ENCODE measurements at places on chromosomes 13 and 19. TPM values are rescaled to one million over a fixed set of nuclear protein-coding genes. Genes with fewer than 3 reads are reported as not detected.

GRCh38 chr13:23789576-23790346 is 99.4 kb downstream of the MIPEP start:
- H3K4me3 ChIP-seq: no peak overlapping the region
- H3K4me1 ChIP-seq: no peaks in the 10 kb centered on the region

- H3K4me1 ChIP-seq: no peaks in the 10 kb centered on the region
- no peak overlapping the region for H3K4me3 ChIP-seq
- no peak for DNase-seq
- H3K36me3 ChIP-seq: no peaks in the 10 kb centered on the region
Measured at GRCh38 chr19:47389150-47389556, 30.2 kb downstream of the MEIS3 start.

DNA sequence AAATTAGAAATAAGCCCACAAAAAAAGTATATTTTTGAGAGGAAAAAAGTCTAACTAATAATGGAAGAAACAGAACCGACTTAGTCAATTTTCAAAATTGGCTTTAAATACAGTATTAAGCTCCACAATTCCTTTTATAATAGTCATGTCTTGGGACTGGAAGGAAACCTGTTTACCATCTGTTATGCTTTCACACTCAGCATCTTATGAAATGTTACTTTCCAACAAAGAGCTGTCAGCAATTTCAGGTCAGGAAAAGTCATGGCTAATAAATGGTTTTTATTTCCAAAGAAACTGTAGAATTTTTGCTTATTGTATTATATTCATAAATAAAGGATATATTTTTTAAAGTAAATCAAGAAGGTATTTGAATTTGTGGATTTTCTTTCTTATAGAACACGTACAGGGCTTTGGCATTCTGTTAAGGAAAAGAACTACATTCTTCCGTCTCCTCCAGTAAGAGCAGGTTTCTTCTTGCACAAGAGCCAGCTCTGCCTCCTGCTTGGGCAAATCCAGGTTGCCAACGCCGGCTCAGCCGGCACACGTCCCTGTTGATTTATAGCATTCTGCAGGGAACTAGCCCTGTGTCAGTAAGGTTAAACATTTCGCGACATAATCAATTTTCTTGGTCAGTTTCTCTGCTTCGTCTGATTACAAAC is 52.9 kb upstream of the GPR12 start:
- H3K4me3 ChIP-seq: no peak overlapping the region
- no peaks in the 10 kb centered on the region for H3K27me3 ChIP-seq
- H3K36me3 ChIP-seq: no peaks in the 10 kb centered on the region
- no peaks in the 10 kb centered on the region for H3K4me1 ChIP-seq

DNA sequence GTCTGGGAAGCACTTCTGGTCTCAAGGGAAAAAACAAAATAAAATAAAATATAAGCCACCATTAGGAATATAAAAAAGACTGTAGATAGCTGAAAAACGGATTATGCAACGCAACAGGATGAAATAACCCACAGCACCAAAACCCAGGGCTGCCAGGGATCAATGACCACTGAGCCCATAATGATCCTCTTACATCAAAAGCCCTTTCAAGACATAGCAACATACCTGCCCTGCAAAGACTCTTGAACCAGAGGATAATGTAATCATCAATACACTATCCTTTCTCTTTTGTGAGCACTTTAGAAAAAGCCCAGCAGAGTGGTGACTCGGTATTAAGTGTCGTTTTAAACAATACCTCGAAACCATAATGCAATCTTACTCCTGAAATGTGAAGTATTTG is 235.0 kb upstream of the SOX21 start:
- no peak overlapping the region for H3K4me3 ChIP-seq
- no peak for DNase-seq
- H3K4me1 ChIP-seq: no peaks in the 10 kb centered on the region
- H3K27ac ChIP-seq: no peak overlapping the region
- no peaks in the 10 kb centered on the region for H3K36me3 ChIP-seq

- H3K27me3 ChIP-seq: no peaks in the 10 kb centered on the region
- H3K4me3 ChIP-seq: peak overlapping the region; percentile 87
- DNase-seq: no peak
Measured at GRCh38 chr13:39039041-39039440, 785 bp downstream of the NHLRC3 start.

DNA sequence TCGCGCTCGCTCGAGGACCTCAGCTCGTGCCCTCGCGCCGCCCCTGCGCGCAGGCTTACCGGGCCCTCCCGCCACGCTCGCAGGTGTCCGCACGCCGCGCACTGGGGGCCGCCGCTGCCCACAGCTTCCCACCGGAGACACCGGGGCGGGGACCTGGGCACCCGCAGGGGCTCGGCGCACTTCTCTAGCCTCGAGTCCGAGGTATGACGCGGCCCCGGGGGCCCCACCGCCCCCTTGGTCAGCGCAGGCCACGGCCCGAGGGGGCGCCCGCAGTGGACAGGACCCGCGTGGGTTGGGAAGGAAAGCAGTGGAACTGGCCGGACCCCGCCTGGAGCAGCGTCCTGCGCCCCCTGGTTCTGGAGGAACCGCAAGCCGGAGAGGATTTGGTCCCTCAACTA is 2.1 kb upstream of the GRWD1 start:
- H3K27ac ChIP-seq: no peak overlapping the region
- H3K36me3 ChIP-seq: peaks cover 47% of the 10 kb centered on the region
- no peak overlapping the region for H3K4me3 ChIP-seq
- DNase-seq: no peak
- no peaks in the 10 kb centered on the region for H3K27me3 ChIP-seq
- H3K4me1 ChIP-seq: peaks cover 12% of the 10 kb centered on the region

- no peaks in the 10 kb centered on the region for H3K36me3 ChIP-seq
- no peak for DNase-seq
- H3K4me1 ChIP-seq: no peaks in the 10 kb centered on the region
- no peaks in the 10 kb centered on the region for H3K27me3 ChIP-seq
- no peak overlapping the region for H3K4me3 ChIP-seq
Measured at GRCh38 chr13:94317063-94317491, 162.4 kb downstream of the DCT start.

GRCh38 chr13:37090912-37091311 is 14.6 kb downstream of the CSNK1A1L start:
- H3K27me3 ChIP-seq: no peaks in the 10 kb centered on the region
- H3K36me3 ChIP-seq: no peaks in the 10 kb centered on the region
- H3K27ac ChIP-seq: no peak overlapping the region
- no peak for DNase-seq
- H3K4me3 ChIP-seq: no peak overlapping the region

- H3K4me1 ChIP-seq: no peaks in the 10 kb centered on the region
- peaks cover 87% of the 10 kb centered on the region for H3K36me3 ChIP-seq
- no peaks in the 10 kb centered on the region for H3K27me3 ChIP-seq
- no peak overlapping the region for H3K27ac ChIP-seq
- no peak for DNase-seq
Measured at GRCh38 chr19:23778566-23778965, 19.9 kb upstream of the ZNF681 start.

GRCh38 chr19:3610745-3611717 is 4.4 kb upstream of the TBXA2R start:
- H3K27ac ChIP-seq: no peak overlapping the region
- peaks cover 62% of the 10 kb centered on the region for H3K36me3 ChIP-seq
- no peaks in the 10 kb centered on the region for H3K27me3 ChIP-seq
- DNase-seq: no peak

DNA sequence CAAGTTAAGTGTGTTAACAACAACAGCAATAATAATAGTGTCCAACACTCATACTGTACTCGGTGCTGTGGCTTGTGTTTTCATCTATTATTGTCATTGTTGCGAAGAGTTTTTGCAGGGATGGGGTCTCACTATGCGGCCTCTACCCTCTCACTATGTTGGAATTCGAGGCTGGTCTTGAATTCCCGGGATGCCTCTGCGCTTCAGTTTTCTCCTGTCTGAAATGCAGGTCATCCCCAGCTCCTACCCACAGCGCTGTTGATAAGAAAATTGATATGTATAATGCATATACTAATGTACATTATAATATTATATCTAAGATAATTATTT is 4.9 kb upstream of the SBK3 start:
- H3K4me3 ChIP-seq: no peak overlapping the region
- H3K27ac ChIP-seq: no peak overlapping the region
- peaks cover 8% of the 10 kb centered on the region for H3K27me3 ChIP-seq

- H3K36me3 ChIP-seq: no peaks in the 10 kb centered on the region
- H3K27me3 ChIP-seq: no peaks in the 10 kb centered on the region
- H3K4me1 ChIP-seq: no peaks in the 10 kb centered on the region
- H3K4me3 ChIP-seq: no peak overlapping the region
Measured at GRCh38 chr13:21895779-21896178, 224.9 kb downstream of the FGF9 start.

GRCh38 chr13:110538632-110539031 is 22.9 kb downstream of the RAB20 start:
- no peak for DNase-seq
- no peaks in the 10 kb centered on the region for H3K27me3 ChIP-seq
- no peak overlapping the region for H3K27ac ChIP-seq
- H3K36me3 ChIP-seq: no peaks in the 10 kb centered on the region

DNA sequence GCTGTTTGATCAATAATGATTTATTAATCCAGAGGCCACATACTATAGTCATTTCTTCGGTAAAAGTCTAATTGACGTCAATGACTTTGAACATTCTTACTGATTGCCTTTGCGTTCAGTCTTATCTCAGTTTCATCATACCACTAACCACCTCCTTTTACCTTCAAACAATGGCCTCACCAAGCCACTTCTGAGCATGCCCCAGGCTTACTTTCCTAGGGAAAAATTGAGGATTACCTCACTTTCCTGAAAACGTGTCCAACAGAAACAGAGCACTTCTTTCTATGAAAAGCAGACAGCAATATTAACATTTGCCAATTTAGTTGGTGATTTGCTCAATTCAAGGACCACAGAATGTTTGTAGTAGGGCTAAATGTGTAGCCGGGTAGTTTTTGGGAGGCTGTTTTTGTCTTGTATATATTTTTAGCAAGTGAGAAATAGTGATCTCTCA is 157.6 kb downstream of the KLF5 start:
- no peak for DNase-seq
- no peak overlapping the region for H3K27ac ChIP-seq
- no peaks in the 10 kb centered on the region for H3K27me3 ChIP-seq
- H3K4me1 ChIP-seq: no peaks in the 10 kb centered on the region
- no peaks in the 10 kb centered on the region for H3K36me3 ChIP-seq

- H3K27me3 ChIP-seq: no peaks in the 10 kb centered on the region
- H3K27ac ChIP-seq: no peak overlapping the region
- no peak overlapping the region for H3K4me3 ChIP-seq
- no peaks in the 10 kb centered on the region for H3K4me1 ChIP-seq
- DNase-seq: no peak
Measured at GRCh38 chr13:75993241-75993640, 357.1 kb downstream of the LMO7 start.

DNA sequence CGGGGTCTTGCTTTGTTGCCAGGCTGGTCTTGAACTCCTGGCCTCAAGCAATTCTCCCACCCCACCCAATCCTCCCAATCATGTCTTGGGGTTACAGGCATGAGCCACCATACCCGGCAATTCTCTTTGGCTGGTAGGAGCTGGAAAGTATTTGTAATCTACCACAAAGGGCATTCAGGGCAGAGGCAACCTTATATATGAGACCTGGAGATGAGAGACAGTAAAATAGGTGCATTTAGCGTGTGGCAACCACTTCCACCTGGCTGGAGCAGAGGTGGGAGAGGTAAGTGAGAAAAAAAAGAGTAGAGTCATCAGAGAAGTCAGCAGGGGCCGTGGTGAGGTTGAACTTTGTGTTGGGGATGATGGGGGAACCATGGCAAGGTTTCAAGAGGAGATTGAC is 36.8 kb downstream of the VAV1 start:
- H3K27ac ChIP-seq: no peak overlapping the region
- DNase-seq: no peak
- no peaks in the 10 kb centered on the region for H3K36me3 ChIP-seq
- no peaks in the 10 kb centered on the region for H3K4me1 ChIP-seq
- no peak overlapping the region for H3K4me3 ChIP-seq

DNA sequence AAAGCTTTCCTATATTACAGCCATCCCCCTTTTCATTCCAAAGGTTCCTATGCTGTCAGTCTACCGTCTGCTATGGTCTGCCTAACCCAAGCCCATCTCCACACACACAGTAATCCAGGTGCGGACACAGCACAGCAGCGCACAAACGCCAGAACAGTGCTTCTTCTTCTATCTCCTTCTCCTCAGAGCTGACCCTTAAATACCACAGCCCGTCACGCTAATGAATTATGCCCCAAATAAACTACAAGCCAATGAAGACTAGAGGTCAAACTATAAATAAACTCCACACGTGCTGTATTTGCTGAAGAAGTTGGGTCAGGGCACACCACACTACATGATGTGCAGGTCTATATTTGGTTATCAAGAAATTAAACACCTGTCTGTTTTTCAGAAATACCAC is 71.8 kb downstream of the TBC1D4 start:
- DNase-seq: no peak
- no peaks in the 10 kb centered on the region for H3K4me1 ChIP-seq
- no peak overlapping the region for H3K27ac ChIP-seq
- H3K4me3 ChIP-seq: no peak overlapping the region
- no peaks in the 10 kb centered on the region for H3K36me3 ChIP-seq

The LIN7B gene
- total RNA-seq: 9.2 TPM

The KLK4 gene
- total RNA-seq: not detected

The TLE6 gene
- total RNA-seq: 1.8 TPM

The SELENOV gene
- total RNA-seq: 0.09 TPM
